SK-N-SH (cell line): ENCODE measurements at places on chromosomes 5 and 9. TPM values are rescaled to one million over a fixed set of nuclear protein-coding genes. Genes with fewer than 3 reads are reported as not detected.

Gene PCDHGA7
- 3.4 and 7.8 TPM in 2 replicates for polyA plus RNA-seq

DNA sequence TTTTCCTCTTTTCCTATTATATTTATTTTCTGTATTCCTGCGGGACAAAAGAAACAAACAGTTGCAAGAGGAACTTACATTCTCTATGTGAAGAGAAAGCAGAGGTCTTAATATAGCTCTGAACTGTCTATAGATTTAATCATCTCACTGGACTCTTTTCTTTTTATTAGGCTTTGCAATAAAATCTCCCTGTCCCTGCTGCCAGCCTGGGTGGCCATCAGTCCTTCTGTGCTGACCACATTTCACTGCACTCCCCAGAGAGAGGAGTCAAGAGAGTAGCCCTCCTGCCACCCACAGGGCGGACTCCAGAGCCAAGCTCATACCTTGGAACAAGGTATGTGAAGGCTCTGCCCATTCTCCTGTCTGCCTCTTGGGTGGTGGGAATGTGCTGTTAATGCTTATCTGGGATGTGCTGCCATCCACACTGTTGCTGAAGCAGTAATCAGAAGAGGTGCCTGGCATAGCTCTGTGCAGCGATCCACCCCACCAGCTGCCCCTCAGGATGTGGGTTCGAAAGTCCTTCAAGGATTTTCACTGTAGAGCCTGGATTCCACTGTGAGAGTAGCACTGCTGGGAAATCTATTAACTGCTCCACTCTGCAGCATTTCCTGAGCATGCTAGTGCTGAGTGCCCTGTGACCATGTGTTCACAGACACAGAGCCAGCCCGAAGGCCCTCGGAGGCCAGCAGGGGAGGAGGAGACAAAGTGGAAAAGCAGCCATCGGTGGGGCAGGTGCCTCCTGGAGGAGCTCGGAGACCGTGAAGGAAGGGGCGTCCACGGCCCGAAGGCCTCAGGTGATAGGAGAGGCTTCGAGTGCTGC, 334.6 kb downstream of the MED10 start:
- no peak for DNase-seq
- H3K4me3 ChIP-seq = no peak overlapping the region
- H3K4me1 ChIP-seq = peaks cover 44% of the 10 kb centered on the region
- no peaks in the 10 kb centered on the region for H3K36me3 ChIP-seq
- peak overlapping the region; percentile 96 for H3K27ac ChIP-seq

GRCh38 chr5:65043843-65044359, 275.2 kb downstream of the CWC27 start:
- peaks cover 4% of the 10 kb centered on the region; the same call in 1 of the 2 replicates for H3K4me1 ChIP-seq
- DNase-seq = no peak
- H3K27ac ChIP-seq = no peak overlapping the region
- no peaks in the 10 kb centered on the region for H3K27me3 ChIP-seq
- H3K36me3 ChIP-seq = no peaks in the 10 kb centered on the region

DNA sequence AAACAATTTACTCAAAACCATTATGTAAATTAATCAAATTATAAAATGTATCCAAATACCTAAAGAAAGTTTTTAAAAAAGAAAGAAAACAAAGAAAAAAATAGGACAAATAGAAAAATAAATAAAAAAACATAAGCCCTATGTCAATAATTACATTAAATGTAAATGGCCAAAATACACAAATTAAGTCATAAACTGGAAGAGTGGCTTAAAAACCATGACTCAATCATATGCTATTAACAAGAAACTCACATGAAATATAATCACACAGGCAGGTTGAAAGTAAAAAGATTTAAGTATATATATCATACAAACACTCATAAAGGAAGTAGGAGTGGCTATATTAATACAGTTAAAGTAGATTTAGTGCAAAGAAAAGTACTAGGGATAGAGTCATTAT, 95.3 kb downstream of the PRELID2 start:
- H3K4me3 ChIP-seq = no peak overlapping the region
- H3K27ac ChIP-seq = no peak overlapping the region
- no peaks in the 10 kb centered on the region for H3K27me3 ChIP-seq
- no peaks in the 10 kb centered on the region for H3K4me1 ChIP-seq
- peaks cover 12% of the 10 kb centered on the region for H3K36me3 ChIP-seq

Gene N4BP3
- 0.16 and 0.28 TPM in 2 replicates for polyA plus RNA-seq

Gene CAMK4
- 4.1 and 4.6 TPM in 2 replicates for polyA plus RNA-seq

Gene CKMT2
- polyA plus RNA-seq = not detected in 2 replicates

DNA sequence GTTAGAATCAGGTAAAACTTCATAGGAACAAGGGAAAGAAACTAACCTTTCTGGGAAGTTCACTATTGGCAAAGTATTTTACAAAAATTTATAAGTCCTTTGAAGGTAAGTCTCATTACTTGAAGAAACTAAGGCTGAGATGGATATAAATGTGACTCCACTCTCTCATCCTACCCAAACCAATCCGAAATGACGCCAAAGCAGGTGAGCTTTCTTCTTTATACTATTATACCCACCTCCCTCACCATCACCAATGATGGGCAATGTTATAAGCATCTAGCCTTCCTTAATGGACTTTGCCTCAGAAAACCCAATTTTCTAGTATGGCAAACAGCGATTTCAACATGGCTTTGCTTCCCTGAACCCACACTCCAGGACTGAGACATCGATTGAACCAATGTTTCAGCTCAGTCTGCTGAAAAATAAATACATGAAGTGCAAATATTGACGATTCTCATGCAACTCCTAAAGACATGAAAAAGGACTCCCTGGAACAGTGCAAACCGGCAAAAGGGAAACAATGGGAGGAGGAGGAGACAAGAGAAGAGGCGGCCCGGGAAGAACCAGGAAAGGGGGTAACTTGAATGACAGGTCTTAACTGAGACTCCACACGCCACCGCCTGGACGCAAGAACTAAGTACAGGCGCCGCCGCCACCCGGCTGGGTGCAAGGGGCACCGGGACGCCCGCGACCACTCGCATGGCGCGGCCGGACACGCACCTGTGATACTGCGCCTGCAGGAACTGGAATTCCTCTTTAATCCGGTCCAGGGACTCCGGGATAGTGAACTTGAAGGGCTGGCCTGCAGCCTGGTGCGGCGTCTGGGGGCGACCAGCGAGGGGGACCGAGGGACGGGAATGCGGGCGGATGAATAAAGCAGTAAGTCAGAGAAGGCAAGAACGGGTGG, 2.5 kb downstream of the TLE1 start:
- no peak overlapping the region; the same call in none of the 2 replicates for H3K27ac ChIP-seq
- H3K4me1 ChIP-seq = peaks cover 12% of the 10 kb centered on the region
- peak; percentile 77 for DNase-seq
- H3K36me3 ChIP-seq = peaks cover 6% of the 10 kb centered on the region
- H3K27me3 ChIP-seq = no peaks in the 10 kb centered on the region

Gene SCGB3A2
- polyA plus RNA-seq = not detected in 2 replicates

DNA sequence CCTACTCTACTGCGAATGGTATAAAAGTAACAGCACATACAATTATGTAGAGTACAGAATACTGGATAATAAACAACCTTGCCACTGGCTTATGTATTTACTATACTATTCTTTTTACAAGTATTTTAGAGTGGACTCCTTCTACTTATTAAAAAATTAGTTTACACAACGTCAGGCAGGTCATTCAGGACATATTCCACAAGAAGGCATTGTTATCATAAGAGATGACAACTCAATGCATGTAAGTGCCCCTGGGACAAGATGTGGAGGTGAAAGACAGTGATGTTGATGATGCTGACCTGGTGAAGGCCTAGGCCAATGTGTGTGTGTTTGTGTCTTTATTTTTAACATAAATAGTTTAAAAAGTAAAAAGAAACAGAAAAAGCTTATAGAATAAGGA, 421.7 kb downstream of the CDH12 start:
- no peaks in the 10 kb centered on the region for H3K36me3 ChIP-seq
- no peak for DNase-seq
- H3K27me3 ChIP-seq = no peaks in the 10 kb centered on the region
- no peak overlapping the region for H3K27ac ChIP-seq
- no peaks in the 10 kb centered on the region for H3K4me1 ChIP-seq

GRCh38 chr5:95948631-95949030, 13.0 kb downstream of the ELL2 start:
- peaks cover 6% of the 10 kb centered on the region; the same call in 1 of the 2 replicates for H3K36me3 ChIP-seq
- no peaks in the 10 kb centered on the region; the same call in 1 of the 2 replicates for H3K4me1 ChIP-seq
- no peaks in the 10 kb centered on the region for H3K27me3 ChIP-seq
- no peak overlapping the region for H3K4me3 ChIP-seq
- DNase-seq = no peak

Gene OTP
- polyA plus RNA-seq = not detected in 2 replicates

GRCh38 chr9:94150279-94150828, 66.1 kb downstream of the PTPDC1 start:
- H3K4me1 ChIP-seq = peaks cover 6% of the 10 kb centered on the region; the same call in 1 of the 2 replicates
- DNase-seq = no peak
- no peaks in the 10 kb centered on the region for H3K27me3 ChIP-seq
- H3K36me3 ChIP-seq = no peaks in the 10 kb centered on the region
- H3K4me3 ChIP-seq = no peak overlapping the region

Gene ERCC6L2
- polyA plus RNA-seq = 10.0 and 13.8 TPM in 2 replicates

DNA sequence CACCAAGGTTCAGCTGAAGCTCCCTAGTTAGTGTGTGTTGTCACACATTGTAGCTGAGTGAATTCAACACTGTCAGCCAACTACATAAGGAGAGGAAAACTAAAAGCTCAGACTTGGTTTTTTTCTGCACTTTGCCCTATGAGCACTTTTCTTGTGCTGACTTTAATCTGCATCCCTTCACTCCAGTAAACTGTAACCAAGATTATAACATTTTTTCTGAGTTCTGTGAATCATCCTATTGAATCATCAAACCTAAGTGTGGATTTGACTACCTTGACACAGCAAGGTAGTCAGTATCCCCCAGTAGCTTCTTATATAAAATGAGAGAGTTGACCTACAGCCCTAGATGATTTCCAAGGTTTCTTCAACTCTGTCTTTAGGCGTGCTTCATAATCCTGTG, 325.0 kb downstream of the AGTPBP1 start:
- no peak overlapping the region for H3K27ac ChIP-seq
- no peaks in the 10 kb centered on the region for H3K36me3 ChIP-seq
- no peak overlapping the region for H3K4me3 ChIP-seq
- H3K4me1 ChIP-seq = peaks cover 6% of the 10 kb centered on the region; the same call in 1 of the 2 replicates
- no peaks in the 10 kb centered on the region for H3K27me3 ChIP-seq

GRCh38 chr9:119221276-119221675, 148.0 kb downstream of the BRINP1 start:
- no peak for DNase-seq
- no peaks in the 10 kb centered on the region for H3K27me3 ChIP-seq
- H3K4me3 ChIP-seq = no peak overlapping the region
- no peak overlapping the region for H3K27ac ChIP-seq

- no peaks in the 10 kb centered on the region; the same call in 1 of the 2 replicates for H3K4me1 ChIP-seq
- no peaks in the 10 kb centered on the region for H3K36me3 ChIP-seq
Measured at GRCh38 chr9:135065151-135065550, 22.3 kb upstream of the OLFM1 start.

- no peaks in the 10 kb centered on the region for H3K27me3 ChIP-seq
- H3K36me3 ChIP-seq = no peaks in the 10 kb centered on the region
- no peak overlapping the region for H3K4me3 ChIP-seq
- DNase-seq = peak; percentile 9
Measured at GRCh38 chr9:93267681-93268505, 84.0 kb downstream of the WNK2 start.

GRCh38 chr5:190366-191035, 794 bp upstream of the LRRC14B start:
- H3K36me3 ChIP-seq = no peaks in the 10 kb centered on the region
- no peaks in the 10 kb centered on the region for H3K4me1 ChIP-seq
- no peak overlapping the region for H3K27ac ChIP-seq
- H3K4me3 ChIP-seq = no peak overlapping the region
- no peaks in the 10 kb centered on the region for H3K27me3 ChIP-seq

GRCh38 chr9:29456940-29457339, 1883.7 kb upstream of the C9orf72 start:
- DNase-seq = no peak
- H3K27ac ChIP-seq = peak overlapping the region; percentile 93
- H3K27me3 ChIP-seq = no peaks in the 10 kb centered on the region
- H3K4me3 ChIP-seq = no peak overlapping the region

GRCh38 chr5:87020099-87020934, 247.4 kb upstream of the RASA1 start:
- peaks cover 6% of the 10 kb centered on the region; the same call in 1 of the 2 replicates for H3K4me1 ChIP-seq
- no peak for DNase-seq
- H3K27ac ChIP-seq = no peak overlapping the region
- no peaks in the 10 kb centered on the region for H3K27me3 ChIP-seq

DNA sequence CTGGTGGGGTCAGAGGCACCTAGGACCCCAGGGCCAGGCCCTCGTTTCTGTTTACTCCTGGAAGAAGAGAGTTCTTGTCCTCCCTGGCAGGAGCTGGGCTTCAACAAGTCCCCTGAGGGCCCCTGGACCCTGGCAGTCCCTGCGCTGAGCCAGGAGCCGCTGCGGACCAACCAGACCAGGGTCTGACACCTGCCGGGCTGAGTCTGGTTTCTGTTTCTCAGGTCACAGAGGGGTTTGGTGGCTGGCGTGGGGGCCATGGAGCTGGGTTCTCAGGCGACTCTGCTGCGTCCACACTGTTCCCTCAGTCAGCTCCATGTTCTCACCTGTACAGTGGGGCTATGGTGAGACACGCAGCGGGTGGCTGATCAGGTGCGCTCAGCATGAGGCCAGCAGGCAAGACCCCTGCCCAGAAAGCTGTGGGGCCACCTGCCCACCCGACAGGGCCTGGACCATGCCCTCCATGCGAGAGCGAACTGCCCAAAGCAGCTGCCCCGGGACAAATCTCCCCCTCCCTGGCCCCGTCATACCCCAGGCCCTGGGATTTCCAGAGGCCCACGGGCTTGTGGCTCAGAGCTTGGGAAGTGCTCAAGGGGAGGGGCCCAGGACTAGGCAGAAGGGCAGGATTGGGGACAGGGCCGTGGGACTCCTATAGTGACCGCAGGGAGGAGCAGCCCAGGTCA, 17.9 kb upstream of the NOTCH1 start:
- H3K36me3 ChIP-seq = no peaks in the 10 kb centered on the region
- no peak overlapping the region for H3K27ac ChIP-seq
- DNase-seq = no peak
- H3K4me1 ChIP-seq = peaks cover 12% of the 10 kb centered on the region; the same call in 1 of the 2 replicates
- H3K4me3 ChIP-seq = no peak overlapping the region

Gene CDKN2A
- polyA plus RNA-seq = 34.1 and 41.4 TPM in 2 replicates

- H3K27ac ChIP-seq = no peak overlapping the region
- no peak overlapping the region for H3K4me3 ChIP-seq
- peaks cover 2% of the 10 kb centered on the region; the same call in 1 of the 2 replicates for H3K4me1 ChIP-seq
- DNase-seq = no peak
Measured at GRCh38 chr9:138023394-138024124, 146.0 kb downstream of the CACNA1B start.
